ENCODE measurements at places on chromosomes 2 and 18.

GRCh38 chr2:55431982-55432627 is 12.4 kb upstream of the CCDC88A start:
- peak; percentile 6 for DNase-seq

- DNase-seq = no peak
Observed at GRCh38 chr2:28336982-28337627, 55.6 kb upstream of the FOSL2 start.

GRCh38 chr2:67828066-67828465 is 234.7 kb downstream of the C1D start:
- no peak for DNase-seq

DNA sequence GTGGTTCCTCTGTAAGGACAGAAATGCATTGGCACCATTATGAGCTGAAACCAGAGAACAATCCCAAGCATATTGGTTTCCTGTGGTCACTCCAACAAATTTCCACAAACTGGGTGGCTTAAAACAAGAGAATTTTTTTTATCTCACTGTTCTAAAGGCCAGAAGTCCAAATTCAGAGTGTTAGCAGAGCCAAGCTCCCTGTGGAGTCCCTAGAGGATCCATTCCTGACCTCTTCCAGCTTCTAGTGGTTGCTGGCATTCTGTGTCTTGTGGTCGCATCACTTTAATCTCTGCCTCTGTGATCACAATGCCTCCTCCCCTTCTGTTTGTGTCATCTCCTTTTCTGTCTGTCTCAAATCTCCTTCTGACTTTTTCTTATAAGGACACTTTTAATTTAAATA is 380.3 kb downstream of the NYAP2 start:
- no peak for DNase-seq

DNA sequence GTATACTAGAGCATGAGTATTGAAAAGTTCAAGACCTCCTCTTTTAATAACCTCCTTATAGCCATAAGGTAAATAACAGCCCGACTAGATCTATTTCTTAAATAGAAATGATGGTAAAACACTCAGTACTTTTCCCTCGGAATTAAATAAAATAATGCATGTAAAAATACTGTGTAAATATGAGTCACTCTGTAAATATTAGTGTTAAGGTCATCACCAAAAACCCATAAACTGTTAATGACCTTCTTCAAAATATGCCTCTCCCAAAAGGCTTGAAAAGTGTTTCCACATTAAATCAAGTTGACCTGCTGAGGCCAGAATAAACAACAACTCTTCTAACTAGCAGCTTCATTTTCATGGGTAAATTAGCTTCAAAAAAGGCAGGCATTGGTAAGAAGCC is 25.3 kb upstream of the BZW1 start:
- DNase-seq = peak; percentile 91

DNA sequence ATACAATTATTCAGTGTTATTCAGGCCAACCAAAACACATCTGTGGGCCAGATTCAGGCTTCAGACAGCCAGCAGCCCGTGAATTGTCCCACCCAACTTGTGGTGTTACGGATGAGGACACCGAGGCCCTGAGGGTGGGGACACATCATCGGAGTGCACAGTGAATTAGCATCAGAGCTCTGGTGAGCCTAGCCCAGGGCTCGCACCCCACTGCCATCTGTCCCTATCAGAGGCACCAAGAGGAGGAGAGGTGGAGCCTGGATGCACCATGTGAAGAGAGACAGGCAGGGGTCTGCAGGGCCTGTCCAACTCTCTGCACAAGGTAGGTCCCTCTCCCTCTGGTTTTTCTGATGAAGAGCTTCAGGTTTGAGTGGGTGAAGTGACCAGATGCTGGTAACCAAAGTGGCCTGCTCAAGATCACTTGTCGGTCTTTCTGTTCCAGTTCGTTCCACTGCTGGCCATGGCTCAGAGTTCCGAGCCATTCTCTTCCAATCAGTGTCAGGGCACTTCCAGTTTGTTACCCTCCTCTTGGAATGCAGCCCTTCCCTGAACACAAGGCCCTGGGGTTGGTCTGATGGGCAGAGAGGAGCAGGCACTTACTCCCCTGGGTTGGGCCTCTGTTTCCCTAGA is 14.8 kb upstream of the GLI2 start:
- no peak for DNase-seq

- DNase-seq = no peak
Observed at GRCh38 chr2:210956101-210956500, 399.7 kb downstream of the CPS1 start.

DNA sequence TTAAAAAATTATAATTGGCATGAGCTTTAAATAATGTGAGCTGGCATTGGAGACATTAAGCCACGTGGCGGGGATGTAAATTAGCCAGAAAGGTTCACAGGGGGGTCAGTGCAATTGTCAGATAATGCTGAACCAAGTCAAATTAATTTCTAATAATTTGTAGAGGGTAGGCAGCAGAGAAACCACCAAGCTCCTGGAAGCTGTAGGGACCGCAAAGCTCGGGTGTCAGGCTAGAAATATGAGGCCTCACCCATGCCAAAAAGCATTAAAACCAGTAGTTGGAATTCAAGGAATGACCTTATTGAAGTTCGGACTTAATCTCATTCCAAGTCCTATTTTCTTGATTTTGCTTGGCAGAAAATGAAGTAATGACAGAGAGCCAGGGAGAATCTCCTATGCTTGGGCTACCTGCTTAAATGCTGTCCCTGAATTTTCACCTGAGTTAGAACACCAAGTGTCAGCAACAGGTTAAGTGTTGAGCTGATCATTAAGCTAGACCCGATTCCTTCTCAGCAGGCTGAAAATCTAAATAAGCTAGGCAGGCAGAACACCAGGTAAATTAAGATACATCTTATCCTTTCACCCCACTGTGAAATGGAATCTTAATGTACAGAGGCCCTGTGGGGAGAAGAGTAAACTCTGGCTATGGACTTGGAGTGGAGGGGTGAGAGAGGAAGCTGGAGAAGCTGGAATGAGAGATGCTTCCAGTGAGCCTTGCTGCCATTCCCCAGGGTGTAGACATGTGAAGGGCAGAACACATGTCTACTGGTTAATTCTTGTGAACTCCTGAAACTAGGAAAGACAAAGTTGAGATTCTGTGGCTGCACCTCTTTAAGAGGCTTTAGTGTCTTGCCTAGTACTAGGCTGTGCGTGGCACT is 520.0 kb downstream of the SLC4A3 start:
- no peak for DNase-seq

DNA sequence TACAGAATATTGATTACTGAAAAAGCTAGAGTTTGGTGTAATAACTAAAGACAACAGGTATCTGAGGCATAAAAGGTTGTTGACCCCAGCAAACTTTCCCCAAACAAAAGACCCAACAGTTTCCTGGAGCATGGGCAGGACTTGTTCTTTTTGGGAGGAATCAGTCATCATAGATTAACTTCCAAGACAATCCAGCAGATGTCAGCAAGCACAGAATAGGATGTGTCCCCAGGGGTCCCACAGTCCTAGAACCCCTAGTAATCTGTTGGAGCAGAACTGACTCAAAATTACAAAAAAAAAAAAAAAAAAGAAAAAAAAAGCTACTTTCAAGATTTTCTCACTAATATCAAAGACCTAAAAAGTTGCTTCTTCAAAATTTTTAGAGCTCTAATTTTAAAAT is 564.7 kb upstream of the SLC39A10 start:
- DNase-seq = no peak

DNA sequence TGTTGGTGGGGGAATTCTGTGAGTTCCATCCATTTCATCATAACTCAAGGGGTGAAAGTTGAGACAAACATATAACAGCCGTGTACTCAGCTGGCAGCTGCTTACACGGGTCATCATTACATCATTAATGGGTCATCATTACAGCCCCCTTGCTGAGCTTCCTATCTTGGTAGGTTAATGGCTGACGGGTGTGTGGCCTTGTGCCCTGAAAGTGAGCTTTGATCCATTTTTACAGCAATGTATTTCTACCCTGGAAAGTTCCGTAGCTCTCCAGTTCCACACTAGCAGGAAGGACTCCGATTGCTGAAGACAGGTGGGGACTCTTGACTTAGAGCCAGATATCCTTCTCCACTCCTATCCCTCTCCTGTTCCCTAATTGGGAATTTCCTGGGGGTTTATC is 105.2 kb upstream of the DLX2 start:
- no peak for DNase-seq

- no peak for DNase-seq
Observed at GRCh38 chr2:80141007-80141726, 163.4 kb downstream of the LRRTM1 start.

- no peak for DNase-seq
Observed at GRCh38 chr18:1094409-1094808, 189.7 kb downstream of the ADCYAP1 start.

DNA sequence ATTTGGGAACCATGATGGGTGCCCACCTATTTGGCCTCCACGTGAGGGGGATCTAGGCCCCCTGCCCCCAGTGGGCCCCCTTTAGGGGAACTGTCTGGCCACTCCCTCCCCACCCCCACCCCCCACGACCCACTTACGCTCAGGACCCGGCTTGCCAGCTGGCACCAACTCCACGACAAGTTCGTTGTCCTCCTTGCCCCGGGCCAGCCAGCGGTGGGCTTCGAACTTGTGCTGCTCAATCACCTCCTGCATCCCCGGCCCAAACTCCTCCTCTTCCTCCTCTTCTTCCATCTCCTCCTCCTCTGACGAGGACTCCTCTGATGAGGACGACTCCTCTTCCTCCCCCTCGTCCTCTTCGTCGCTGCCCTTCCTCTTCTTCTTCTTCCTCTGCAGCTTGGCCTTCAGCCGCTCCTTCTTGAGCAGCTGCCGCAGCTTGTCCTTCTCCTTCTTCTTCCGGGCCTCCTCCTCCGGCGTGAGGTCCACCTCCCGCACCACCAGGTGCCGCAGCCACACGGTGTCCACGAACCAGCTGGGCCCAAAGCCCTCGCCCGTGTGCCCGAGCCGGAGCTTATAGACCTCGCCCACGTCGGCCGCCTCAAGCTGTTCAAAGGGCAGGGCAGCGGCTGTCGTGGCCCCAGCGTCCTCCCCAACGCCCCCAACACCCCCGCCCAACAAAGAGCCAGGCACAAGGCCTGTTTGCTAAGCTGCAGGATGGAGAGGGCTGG is 96.9 kb downstream of the LOXHD1 start:
- DNase-seq = no peak

DNA sequence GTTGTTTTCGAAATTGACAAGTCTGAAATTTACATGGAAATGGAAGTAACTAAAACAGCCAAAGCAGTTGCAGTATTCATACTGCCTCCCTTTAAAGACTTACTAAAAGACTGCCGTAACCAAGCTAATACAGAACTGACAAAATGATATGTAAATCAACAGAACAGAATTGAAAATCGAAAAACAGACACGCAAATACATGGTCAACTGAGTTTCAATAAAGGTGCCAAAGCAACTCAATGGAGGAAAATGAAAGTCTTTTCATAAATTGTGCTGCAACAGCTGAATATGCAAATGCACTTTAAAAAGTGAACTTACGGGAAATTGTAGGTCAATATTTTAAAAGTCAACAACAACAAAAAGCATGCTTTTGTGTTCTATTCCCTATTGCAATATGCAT is 34.2 kb downstream of the TMEM131 start:
- no peak for DNase-seq

DNA sequence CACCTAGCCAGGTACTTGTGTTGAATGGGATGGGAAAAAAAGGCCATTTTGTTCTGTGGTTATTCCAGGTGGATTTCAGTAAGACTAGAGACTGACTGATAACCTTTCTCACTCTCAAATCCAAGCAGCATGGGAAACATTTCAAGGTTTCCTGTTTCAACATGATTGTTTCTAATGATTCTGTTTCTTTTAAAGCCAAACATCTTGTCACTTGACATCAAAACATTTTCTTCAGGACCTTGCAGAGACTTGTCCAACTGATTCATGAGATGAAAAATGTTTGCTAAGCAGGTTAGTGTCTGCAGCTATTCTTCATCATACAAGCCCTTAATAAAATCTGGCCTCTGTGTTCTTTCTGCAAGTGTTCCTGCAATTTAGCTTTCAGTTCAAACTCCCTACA is 456.5 kb upstream of the CWC22 start:
- no peak for DNase-seq

GRCh38 chr2:96578731-96579130 is 42.2 kb downstream of the ARID5A start:
- no peak for DNase-seq

DNA sequence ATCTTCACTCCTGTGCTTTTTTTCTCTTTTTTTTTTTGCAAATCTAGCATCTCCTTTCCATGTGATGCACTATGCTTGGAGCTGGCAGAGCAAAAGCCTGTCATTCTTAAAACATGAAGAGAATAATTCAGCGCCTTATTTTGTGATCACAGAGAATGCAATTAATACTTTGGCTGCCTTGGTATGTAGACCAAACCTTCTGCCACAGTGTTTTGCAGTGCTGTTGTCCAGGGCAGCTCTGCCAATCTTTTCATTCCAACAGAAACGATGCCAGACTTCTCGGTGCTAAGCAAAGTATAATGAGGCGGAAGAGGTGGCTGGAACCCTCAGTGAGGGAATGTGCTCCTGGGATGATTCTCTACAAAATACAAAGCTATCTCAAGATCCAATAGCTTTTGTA is 25.6 kb downstream of the BCL2 start:
- no peak for DNase-seq

DNA sequence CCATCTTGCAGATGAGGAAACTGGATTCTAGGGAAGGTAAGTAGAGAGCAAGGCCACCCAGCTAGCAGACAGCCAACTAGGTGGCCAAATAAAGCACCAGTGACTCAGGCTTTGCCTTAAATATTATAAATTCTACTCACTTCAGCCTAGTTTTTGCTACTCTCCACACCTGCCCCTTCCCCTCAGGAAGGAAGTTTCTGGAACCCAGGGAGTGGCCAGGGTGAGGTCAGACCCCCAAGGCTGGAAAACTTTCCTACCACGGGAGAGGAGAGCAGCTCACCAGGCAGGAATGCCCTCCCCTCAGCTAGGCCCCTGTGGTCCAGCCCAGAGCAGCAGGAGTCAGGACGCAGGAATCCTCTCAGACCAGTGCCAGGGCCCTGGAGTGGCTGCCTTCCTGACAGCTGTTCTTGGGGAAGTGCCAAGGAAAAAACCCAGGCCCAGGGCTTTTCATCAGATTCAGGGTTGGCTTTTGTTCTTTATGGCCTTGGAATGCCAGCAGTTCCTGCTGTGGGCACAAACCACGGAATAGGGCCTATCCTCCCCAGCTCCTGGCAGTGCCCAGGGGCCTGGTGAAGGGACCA is 5.1 kb upstream of the PAX8 start:
- DNase-seq = no peak

- DNase-seq = no peak
Observed at GRCh38 chr2:109324861-109325260, 195.9 kb downstream of the SH3RF3 start.

DNA sequence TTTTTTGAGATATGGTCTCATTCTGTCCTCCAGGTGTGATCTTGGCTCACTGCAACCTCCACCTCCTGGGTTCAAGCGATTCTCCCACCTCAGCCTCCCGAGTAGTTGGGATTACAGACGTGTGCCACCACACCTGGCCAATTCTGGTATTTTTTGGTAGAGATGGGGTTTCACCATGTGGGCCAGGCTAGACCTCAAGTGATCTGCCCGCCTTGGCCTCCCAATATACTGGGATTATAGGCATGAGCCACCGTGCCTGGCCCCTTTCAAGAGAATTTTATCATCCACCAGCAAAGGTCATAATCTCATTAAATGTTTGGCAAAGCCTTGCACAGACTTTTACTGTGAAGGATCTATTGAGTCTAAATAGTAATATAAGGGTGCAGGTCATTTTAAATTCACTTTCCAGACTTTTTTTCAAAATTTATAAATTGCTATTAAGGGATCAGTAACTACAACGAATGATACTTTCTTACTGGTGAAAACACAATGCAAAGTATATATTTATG is 2.5 kb downstream of the HADHA start:
- no peak for DNase-seq

GRCh38 chr2:13193900-13194299 is 477.2 kb downstream of the TRIB2 start:
- DNase-seq = peak; percentile 4

- DNase-seq = no peak
Observed at GRCh38 chr2:203988500-203989260, 52.1 kb downstream of the ICOS start.
